IMR-90 (cell line): ENCODE measurements at places on chromosomes 11 and 22. TPM values are rescaled to one million over a fixed set of nuclear protein-coding genes. Genes with fewer than 3 reads are reported as not detected.

- no peak overlapping the region for H3K4me3 ChIP-seq
- H3K4me1 ChIP-seq, result no peaks in the 10 kb centered on the region
- no peak for DNase-seq
- no peak overlapping the region for H3K27ac ChIP-seq
- peaks cover 5% of the 10 kb centered on the region for H3K27me3 ChIP-seq
- H3K36me3 ChIP-seq, result no peaks in the 10 kb centered on the region
Measured at GRCh38 chr11:126048197-126048596, 14.5 kb downstream of the CDON start.

GRCh38 chr22:27134315-27134701 lies 476.9 kb downstream of the MIAT start:
- DNase-seq, result peak; percentile 86
- H3K27ac ChIP-seq, result no peak overlapping the region; the same call in 1 of the 2 replicates
- H3K27me3 ChIP-seq, result peaks cover 2% of the 10 kb centered on the region; the same call in 1 of the 2 replicates

GRCh38 chr11:1558775-1559110 lies 13.3 kb downstream of the DUSP8 start:
- peaks cover 16% of the 10 kb centered on the region for H3K36me3 ChIP-seq
- peaks cover 20% of the 10 kb centered on the region for H3K4me1 ChIP-seq
- H3K4me3 ChIP-seq, result no peak overlapping the region

DNA sequence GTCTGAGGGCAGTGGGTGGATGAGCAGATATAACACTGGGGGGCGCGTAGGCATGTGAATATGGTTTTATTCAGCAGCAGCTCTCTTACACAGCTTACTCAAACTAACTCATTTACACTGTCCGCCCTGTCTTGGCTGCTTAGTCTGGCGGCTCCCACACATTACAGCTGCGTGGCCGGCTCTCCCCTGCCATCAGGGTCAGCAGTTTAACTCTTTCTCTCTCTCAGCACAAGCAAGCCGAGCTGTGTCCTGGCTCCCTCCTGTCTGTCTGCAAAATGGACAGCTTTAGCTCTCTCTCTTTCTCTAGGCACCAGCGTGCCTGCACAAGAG lies 1310.1 kb upstream of the RAG2 start:
- no peak overlapping the region for H3K27ac ChIP-seq
- no peaks in the 10 kb centered on the region for H3K36me3 ChIP-seq
- no peak for DNase-seq
- H3K4me1 ChIP-seq, result no peaks in the 10 kb centered on the region
- no peaks in the 10 kb centered on the region for H3K27me3 ChIP-seq
- no peak overlapping the region for H3K4me3 ChIP-seq

GRCh38 chr22:44180706-44181032 lies at the start of gene PARVG:
Gene PARVG, plus strand, starts transcription at chr22:44180925. Its CDS starts 2,405 bp downstream, at chr22:44183330.
- no peak for DNase-seq
- no peaks in the 10 kb centered on the region for H3K36me3 ChIP-seq
- H3K27ac ChIP-seq, result no peak within 1 kb of the TSS
- H3K4me3 ChIP-seq, result no peak within 1 kb of the TSS
- H3K27me3 ChIP-seq, result peaks cover 34% of the 10 kb centered on the region

- DNase-seq, result no peak
- H3K27ac ChIP-seq, result 0 out of 2 replicates have a peak overlapping the region, but pooled peaks have one; percentile 94
- no peaks in the 10 kb centered on the region for H3K36me3 ChIP-seq
- peaks cover 11% of the 10 kb centered on the region for H3K4me1 ChIP-seq
- H3K4me3 ChIP-seq, result peak overlapping the region; percentile 68; the same call in 1 of the 2 replicates
Measured at GRCh38 chr11:35661534-35661933, 1.0 kb upstream of the TRIM44 start.

DNA sequence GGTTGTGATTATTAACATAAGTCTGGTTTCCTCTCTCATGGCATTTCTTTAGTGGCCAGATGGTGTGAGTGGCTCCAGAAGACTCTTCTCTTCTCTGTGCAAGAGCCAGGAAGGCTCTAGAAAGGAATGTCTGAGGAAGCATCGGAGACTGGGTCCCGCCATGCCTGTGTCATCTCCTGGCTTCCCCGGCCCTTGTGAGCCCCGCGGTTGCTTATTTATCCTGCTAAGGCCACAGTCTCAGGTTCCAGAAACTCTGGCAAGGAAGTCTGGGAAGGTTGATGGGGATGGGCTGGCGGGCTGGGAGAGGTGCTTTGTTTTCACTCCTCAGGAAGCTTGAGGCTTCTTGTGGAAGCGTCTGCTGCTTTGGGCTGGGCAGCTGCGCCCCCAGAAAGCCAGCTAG lies 18.9 kb downstream of the BCR start:
- no peak overlapping the region for H3K27ac ChIP-seq
- peaks cover 7% of the 10 kb centered on the region for H3K4me1 ChIP-seq
- peak; percentile 73 for DNase-seq
- no peaks in the 10 kb centered on the region for H3K27me3 ChIP-seq

- H3K27ac ChIP-seq, result no peak overlapping the region
- H3K4me1 ChIP-seq, result no peaks in the 10 kb centered on the region
- no peaks in the 10 kb centered on the region for H3K36me3 ChIP-seq
Measured at GRCh38 chr22:17258015-17258787, 39.0 kb upstream of the ADA2 start.

GRCh38 chr11:92264350-92264749 lies 39.7 kb downstream of the FAT3 start:
- peaks cover 2% of the 10 kb centered on the region; the same call in 1 of the 2 replicates for H3K4me1 ChIP-seq
- no peaks in the 10 kb centered on the region for H3K36me3 ChIP-seq
- DNase-seq, result no peak
- H3K27ac ChIP-seq, result no peak overlapping the region
- H3K27me3 ChIP-seq, result no peaks in the 10 kb centered on the region

- H3K36me3 ChIP-seq, result peaks cover 61% of the 10 kb centered on the region
- no peak for DNase-seq
- no peaks in the 10 kb centered on the region for H3K4me1 ChIP-seq
- no peak overlapping the region for H3K27ac ChIP-seq
- H3K4me3 ChIP-seq, result no peak overlapping the region
Measured at GRCh38 chr11:66233301-66233700, 35.1 kb upstream of the RAB1B start.

DNA sequence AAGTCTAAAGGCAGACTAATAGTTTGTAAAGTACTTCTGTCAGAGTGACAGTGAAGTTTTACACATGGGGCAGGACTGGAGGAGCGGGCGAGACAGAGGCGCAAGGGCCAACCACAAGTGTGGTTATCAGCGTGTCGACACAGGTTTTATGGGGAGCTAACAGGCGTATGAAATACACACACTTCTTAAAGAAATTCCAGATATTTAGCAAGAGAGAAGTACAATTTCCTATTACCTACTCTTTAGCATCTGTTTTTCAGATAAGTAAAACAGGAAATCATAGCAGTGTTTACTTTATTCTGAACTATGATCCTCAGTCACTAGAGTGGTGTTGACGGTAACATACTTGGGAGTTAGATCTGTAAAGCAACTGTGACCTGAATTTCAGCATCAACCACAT lies 22.5 kb downstream of the VSIG10L2 start:
- DNase-seq, result no peak
- H3K4me3 ChIP-seq, result no peak overlapping the region
- H3K36me3 ChIP-seq, result no peaks in the 10 kb centered on the region
- peaks cover 5% of the 10 kb centered on the region for H3K27me3 ChIP-seq
- no peaks in the 10 kb centered on the region; the same call in 1 of the 2 replicates for H3K4me1 ChIP-seq

DNA sequence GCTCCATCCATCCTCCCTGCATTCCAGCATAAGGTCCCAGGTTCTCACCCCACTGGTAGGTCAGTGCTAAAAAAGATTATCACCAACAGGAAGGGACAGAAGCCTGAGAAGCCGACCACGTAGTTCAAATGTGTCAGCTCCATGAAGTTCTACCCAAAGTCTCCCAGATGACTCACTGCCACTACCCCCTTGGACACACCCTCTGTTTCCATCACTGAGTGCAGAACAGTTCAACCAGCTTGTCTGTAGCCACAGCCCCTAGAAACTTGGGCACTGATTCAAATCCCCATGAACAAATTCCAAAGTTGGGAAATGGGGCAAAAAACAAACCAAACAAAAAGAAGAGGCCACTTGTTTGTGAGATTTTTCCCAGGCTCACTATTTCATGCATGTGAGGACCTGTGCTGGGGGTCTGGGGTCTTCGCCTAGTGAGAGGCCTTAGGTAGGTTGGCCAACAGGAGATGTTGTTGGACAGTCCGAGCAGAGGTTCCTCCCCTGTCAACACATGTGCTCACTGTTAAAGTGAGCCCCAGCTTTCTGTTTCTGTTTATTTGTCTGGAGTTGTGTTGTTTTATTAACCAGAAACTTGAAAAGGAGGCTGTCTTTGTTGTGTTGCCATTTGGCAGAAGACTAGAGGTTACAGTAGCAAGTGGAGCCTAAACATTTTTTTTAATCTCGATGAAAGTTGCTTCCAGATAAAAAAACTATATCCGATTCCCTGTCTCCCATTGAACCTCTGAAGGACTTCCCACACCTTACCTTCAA lies 24.2 kb upstream of the FLI1 start:
- DNase-seq, result peak; percentile 52
- peaks cover 35% of the 10 kb centered on the region for H3K27me3 ChIP-seq
- no peak overlapping the region for H3K27ac ChIP-seq
- H3K4me1 ChIP-seq, result no peaks in the 10 kb centered on the region
- no peak overlapping the region for H3K4me3 ChIP-seq

DNA sequence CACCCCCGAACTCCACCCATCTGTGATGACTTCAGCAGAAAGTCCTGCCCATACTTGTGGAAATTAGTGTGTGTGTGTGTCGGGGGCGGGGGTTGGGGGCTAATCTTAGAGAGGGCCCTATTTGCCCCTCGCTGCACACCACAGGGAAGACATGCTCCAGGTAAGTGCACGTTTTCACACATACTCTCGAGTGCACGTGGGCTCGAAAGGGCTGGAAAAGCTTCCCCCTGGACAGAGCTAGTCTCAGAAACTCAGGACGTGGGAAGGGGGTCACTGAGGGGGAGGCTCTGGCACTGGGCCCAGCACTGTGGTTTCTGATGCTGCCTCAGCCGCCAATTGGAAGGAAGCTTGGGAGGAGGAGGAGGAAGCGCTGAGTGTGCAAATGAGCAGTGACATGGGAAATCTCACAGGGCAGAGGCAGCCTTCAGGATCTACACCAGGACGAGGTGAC lies 40.7 kb upstream of the CD82 start:
- no peaks in the 10 kb centered on the region for H3K4me1 ChIP-seq
- DNase-seq, result peak; percentile 7
- no peaks in the 10 kb centered on the region for H3K36me3 ChIP-seq
- H3K27ac ChIP-seq, result no peak overlapping the region
- no peak overlapping the region for H3K4me3 ChIP-seq

DNA sequence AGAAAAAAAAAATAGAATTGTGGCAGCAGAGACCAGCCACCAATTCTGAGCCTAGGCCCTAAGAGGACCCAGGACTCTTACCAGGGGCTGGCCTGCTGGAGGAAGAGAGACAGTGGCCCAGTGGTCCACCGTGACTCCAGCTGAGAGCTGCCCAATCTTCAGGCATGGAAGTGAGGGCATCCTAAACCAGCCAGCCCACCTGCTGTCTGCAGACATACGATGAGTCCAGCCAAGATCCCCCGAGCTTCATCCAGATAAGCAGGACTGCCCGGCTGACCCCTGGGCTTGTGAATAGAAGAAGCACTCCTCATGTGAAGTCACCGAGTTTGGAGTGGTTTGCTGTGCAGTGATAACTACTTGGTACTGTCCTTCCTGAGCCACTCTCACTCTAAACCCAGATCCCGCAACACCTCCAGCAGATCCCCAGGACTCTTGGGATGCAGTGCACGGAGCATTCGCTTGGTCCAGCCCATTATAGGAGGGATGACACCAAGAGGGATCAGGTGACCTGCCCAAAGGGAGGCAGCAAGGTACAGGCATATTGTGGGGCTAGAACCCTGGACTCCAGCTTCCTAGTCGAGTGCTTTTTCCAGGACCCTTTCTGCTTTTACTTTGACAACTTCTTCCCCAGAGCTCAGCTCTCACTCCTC lies 41.7 kb upstream of the FGF3 start:
- H3K27ac ChIP-seq, result no peak overlapping the region
- H3K36me3 ChIP-seq, result no peaks in the 10 kb centered on the region
- H3K27me3 ChIP-seq, result peaks cover 66% of the 10 kb centered on the region
- H3K4me3 ChIP-seq, result no peak overlapping the region
- no peaks in the 10 kb centered on the region for H3K4me1 ChIP-seq

- H3K27ac ChIP-seq, result no peak overlapping the region
- peaks cover 13% of the 10 kb centered on the region for H3K4me1 ChIP-seq
- no peaks in the 10 kb centered on the region for H3K27me3 ChIP-seq
- no peaks in the 10 kb centered on the region for H3K36me3 ChIP-seq
- no peak overlapping the region for H3K4me3 ChIP-seq
- no peak for DNase-seq
Measured at GRCh38 chr22:28120691-28121592, 201.9 kb upstream of the PITPNB start.

- H3K27ac ChIP-seq, result no peak overlapping the region
- H3K36me3 ChIP-seq, result no peaks in the 10 kb centered on the region
- no peak overlapping the region for H3K4me3 ChIP-seq
- H3K27me3 ChIP-seq, result no peaks in the 10 kb centered on the region
- H3K4me1 ChIP-seq, result peaks cover 23% of the 10 kb centered on the region
Measured at GRCh38 chr22:19105867-19106802, 16.1 kb downstream of the DGCR2 start.

GRCh38 chr11:121575963-121576290 lies 123.2 kb upstream of the SORL1-AS1 start:
- DNase-seq, result no peak
- H3K27ac ChIP-seq, result peak overlapping the region; percentile 6; the same call in 1 of the 2 replicates
- H3K36me3 ChIP-seq, result no peaks in the 10 kb centered on the region

- peaks cover 5% of the 10 kb centered on the region; the same call in 1 of the 2 replicates for H3K4me1 ChIP-seq
- peaks cover 2% of the 10 kb centered on the region for H3K27me3 ChIP-seq
- H3K4me3 ChIP-seq, result no peak overlapping the region
Measured at GRCh38 chr11:34188181-34188580, 82.8 kb downstream of the NAT10 start.

GRM5 gene
- under 0.01 TPM in 2 replicates for total RNA-seq

SCARF2 gene
- 3.4 and 4.2 TPM in 2 replicates for total RNA-seq

CEP126 gene
- 0.72 and 1.1 TPM in 2 replicates for total RNA-seq

KRTAP5-7 gene
- total RNA-seq, result not detected in 2 replicates

OR6A2 gene
- 0.56 and 0.72 TPM in 2 replicates for total RNA-seq

TSPO gene
- 94.7 and 115 TPM in 2 replicates for total RNA-seq

MS4A6A gene
- total RNA-seq, result not detected in 2 replicates

OOSP2 gene
- not detected in 2 replicates for total RNA-seq

PYGM gene
- total RNA-seq, result under 0.01 and 0.18 TPM in 2 replicates

MS4A1 gene
- total RNA-seq, result not detected in 2 replicates

OR51E2 gene
- total RNA-seq, result 0.56 and 0.72 TPM in 2 replicates

HMBS gene
- 13.9 and 17.9 TPM in 2 replicates for total RNA-seq
